ENCODE measurements at places on chromosomes 2 and 18.

GRCh38 chr18:27175914-27176313 is 9.2 kb downstream of the CHST9 start:
- DNase-seq = no peak

GRCh38 chr2:171160119-171160955 is at the start of gene TLK1:
Gene TLK1, minus strand, starts transcription at chr2:171160893. Its CDS starts 465 bp downstream, at chr2:171160428.
- DNase-seq = peak; percentile 53

GRCh38 chr2:60095202-60095815 is 458.1 kb downstream of the BCL11A start:
- DNase-seq = no peak

DNA sequence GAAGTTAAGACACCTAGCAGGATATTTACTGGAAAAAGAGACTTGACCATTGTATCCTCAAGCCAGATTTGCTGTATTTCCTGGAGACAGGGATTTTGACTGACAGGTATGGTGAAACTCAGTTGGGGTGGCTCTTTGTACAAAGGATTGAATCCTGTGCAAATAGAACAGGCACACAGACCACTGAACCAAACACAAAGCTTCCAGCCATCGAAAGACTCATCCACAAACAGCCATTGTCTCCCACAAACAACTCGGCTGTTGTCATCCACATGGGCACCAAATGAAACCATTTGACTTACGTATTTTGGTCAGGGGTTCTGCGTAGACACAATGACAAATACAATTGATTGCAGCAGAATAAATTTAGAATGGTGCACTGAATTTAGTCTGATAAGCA is 15.9 kb downstream of the RNF152 start:
- DNase-seq = no peak

- DNase-seq = no peak
These were observed 79.6 kb upstream of the GCFC2 start for GRCh38 chr2:75790121-75790813.

- no peak for DNase-seq
These were observed 387.2 kb upstream of the DCC start for GRCh38 chr18:51952844-51953243.

- no peak for DNase-seq
These were observed 120.5 kb downstream of the ATL2 start for GRCh38 chr2:38256610-38257009.

GRCh38 chr2:241033994-241034393 is 35.6 kb downstream of the SNED1 start:
- DNase-seq = no peak

DNA sequence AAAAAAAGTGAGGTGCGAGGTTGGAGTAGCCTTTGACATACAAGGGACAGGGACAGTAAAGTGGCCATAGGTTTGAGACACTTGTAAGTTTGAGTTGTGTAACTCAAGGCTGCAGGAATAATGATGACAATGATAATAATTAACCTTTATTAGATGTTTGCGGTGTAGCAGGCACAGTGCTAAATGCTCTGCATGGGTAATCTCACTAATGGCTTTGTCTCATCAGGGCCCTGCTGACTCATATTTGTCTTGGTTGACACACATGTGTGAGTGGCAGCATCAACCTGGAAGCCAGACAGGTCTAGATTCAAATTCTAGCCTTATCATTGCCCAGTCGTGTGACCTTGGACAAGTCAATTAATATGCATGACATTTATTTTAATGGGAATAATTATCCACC is 126.2 kb downstream of the FSHR start:
- no peak for DNase-seq

DNA sequence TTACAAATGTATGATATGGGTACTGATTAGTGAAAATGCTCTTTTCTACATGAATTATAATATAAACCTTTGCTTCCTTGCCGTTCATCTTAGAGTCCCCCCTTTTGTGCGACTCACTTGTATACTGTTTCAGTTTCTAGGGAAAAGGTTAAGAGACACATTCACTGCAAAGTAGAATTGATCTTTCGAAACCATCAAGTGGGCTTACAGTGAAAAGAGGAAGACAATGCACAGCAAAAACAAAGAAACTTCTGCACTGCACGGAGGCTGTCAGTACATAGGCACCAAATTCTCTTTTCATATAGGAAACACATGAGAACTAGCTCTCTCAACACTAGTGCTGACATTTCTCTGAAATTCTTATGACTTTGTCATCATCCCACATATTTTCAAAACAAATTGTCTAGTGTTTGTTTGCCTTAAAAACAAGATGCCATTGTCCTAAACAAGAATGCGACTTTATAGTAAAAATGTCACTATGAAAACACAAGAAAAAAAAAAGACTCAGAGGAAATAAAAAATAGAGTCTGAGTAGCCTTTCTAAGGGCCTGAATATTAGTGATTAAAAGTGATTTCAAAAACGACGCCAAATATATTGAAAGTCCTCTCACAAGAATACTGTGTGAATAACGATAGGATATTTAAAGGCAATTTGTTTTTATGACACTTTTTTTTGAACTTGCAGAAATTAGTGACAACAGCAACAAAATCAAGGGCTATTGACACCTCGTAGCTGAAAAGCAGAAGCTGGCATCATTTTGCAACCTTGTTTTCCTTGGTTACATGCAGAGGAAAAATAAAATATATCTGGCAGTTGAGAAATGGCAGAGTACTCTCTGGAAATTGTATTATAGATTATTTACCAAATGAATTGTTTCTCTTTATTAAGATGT is 827.0 kb downstream of the BCL11A start:
- no peak for DNase-seq

DNA sequence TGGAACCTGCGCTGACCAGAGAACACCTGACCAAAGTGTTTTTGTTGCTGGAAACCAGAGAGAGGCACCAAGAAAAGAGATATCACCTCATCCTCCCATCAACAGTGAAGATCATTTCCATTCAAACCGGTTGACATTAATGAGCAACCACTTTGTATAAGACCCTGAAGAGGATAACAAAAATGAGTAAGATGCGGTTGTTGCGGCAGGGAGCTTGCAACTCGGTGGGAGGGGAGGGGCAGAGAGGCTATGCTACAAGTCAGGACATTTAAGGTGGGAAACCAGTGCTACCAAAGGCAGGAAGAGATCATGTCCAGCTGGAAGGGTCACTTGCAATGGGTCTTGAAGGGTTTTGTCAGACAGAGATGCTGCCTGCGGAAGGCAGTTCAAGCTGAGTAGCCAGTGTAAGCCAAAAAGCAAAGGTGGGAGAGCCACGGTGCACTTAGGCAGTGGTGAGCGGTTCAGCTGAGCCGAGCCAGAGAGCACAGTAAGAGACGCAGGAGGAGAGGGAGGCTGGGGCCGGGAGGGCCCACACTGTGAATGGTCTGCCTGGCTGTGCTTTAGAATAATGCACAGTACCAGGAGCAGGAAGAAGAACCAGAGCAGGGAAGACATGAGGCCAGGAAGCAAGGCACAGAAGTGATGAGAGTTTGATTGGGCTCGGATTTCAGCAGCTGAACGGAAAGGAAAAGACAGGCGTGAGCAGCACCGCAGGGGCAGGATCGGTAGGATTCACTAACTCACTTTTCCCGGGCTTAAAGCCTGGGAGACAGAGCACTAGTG is 24.4 kb upstream of the DTNB start:
- no peak for DNase-seq

- DNase-seq = no peak
These were observed 286.4 kb downstream of the GALNT13 start for GRCh38 chr2:154158101-154158500.

DNA sequence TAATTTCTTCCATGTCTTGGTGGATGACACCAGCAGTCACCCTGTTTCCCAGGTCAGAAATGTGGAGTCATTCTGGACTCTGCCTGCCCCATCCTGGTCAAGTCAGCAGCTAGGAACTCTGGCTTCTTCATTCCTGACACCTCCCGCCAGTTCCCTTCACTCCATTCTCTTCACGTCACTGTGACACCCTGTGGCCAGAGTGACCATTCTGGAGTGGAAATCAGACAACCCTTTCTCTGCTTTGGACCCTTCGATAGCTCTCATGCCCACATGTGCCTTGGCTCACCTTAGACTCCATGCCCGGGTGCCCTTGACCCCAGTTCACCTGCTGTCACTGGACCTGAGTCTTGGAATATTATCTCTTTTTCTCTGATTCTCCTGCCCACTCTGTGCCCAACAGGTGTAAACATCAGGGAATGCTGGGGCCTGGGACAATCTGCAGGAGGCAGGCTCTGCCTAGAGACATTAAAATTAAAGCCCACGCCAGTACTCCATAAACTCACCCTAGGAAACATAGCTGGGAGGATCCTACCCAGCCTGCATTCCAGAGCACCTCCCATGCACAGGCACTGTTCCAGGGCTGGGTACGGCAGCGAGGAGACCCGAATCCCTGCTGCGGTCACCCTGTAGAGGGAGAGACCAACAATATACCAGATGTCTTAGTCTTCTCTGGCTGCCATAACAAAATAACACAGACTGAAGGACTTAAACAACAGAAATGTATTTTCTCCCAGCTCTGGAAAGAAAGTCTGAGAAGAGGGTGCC is 41.1 kb upstream of the FAHD2A start:
- no peak for DNase-seq

- DNase-seq = no peak
These were observed 299.6 kb downstream of the NDUFA10 start for GRCh38 chr2:239725551-239725890.

GRCh38 chr2:24870440-24870839 is 49.6 kb downstream of the ADCY3 start:
- no peak for DNase-seq

GRCh38 chr2:160300203-160300602 is 100.1 kb upstream of the ITGB6 start:
- DNase-seq = no peak

- no peak for DNase-seq
These were observed 20.8 kb upstream of the OTOS start for GRCh38 chr2:240161087-240161750.

DNA sequence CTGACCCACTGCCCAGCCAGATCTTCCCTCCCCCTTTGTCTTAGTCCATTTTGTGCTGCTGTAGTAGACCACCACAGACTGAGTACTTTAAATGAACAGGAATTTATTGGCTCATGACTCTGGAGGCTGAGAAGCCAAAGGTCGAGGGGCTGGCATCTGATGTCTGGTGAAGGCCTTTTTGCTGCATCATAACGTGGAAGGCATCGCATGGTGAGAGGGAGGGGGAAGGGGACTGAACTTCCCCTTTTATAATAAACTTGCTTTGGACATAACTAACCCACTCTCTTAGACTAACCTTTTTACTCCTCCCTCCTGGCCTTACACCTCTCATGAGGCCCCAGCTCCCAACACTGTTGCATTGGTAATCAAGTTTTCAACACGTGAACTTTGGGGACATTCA is 83.8 kb downstream of the MAP4K4 start:
- no peak for DNase-seq

DNA sequence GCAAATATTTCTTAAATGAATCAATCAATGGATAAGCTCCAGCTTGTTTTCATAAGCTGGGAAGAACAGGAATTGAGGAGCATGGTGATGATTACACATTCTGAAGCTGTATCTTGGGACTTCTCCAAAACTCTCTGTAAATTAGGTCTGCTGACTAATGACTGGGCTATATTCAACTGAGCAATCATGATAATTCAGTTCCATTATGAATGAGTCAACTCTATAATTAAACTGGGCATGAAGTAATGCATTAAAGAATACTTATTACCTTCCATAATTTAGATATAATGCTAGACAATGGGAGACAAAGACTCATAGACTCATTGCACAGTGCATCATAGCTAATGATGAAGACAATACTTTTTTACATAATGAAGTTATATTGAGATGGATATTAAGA is 207.4 kb downstream of the CBLN2 start:
- DNase-seq = no peak

DNA sequence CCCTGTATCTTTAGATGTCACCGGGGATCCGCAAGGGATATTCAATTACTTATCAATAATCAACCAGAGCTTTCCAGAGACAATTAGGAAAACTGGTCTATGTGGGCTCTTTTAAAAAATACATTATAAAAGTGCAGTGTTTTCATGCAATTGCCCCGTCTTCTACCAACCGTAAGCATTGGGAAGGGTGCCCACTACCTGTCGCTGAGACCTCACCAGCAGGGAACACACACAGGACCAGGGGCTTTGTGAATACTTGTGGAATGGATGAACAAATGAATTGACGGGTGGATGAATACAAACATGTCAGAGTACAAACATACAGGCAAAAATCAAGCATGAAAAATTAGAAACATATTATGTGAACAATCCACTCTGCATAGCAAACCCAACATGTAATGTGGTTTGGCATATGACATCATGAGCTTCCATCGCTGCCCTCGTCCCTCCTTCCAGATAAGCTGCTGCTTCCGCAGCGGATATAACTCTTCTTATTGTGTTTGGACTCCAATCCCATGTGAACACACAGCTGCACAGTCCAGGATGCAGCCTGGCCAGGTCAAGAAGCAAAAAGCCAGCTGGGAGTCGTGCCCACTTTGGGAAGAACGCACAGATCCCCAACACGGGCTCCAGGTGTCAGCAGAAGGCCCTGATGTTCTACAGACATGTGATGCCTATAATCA is 5.3 kb downstream of the FHL2 start:
- no peak for DNase-seq

- peak; percentile 88 for DNase-seq
These were observed 126.7 kb upstream of the ARL4C start for GRCh38 chr2:234623521-234623991.

GRCh38 chr2:21254170-21254965 is 130.6 kb downstream of the TDRD15 start:
- DNase-seq = no peak

DNA sequence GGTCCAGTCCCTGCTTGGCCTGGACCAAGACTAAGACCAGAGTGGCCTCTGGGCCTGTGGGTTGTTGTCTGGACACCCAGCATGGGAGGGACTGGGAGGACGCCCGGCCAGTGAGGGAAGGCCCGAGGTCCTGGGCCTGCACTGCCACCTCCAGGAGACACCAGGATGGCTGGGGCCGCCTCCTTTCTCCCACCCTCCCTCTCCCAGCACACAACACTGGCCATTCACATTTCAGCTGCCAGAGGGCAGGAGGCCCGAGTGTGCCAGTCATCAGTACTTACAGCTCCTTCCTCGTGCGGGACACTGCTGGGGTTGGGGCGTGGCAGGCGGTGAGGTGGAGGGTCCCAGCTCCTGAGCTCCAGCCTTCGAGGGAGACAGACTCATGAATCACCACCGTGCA is 133.5 kb downstream of the ASB1 start:
- DNase-seq = no peak

GRCh38 chr2:226660526-226660925 is 139.1 kb downstream of the IRS1 start:
- no peak for DNase-seq

DNA sequence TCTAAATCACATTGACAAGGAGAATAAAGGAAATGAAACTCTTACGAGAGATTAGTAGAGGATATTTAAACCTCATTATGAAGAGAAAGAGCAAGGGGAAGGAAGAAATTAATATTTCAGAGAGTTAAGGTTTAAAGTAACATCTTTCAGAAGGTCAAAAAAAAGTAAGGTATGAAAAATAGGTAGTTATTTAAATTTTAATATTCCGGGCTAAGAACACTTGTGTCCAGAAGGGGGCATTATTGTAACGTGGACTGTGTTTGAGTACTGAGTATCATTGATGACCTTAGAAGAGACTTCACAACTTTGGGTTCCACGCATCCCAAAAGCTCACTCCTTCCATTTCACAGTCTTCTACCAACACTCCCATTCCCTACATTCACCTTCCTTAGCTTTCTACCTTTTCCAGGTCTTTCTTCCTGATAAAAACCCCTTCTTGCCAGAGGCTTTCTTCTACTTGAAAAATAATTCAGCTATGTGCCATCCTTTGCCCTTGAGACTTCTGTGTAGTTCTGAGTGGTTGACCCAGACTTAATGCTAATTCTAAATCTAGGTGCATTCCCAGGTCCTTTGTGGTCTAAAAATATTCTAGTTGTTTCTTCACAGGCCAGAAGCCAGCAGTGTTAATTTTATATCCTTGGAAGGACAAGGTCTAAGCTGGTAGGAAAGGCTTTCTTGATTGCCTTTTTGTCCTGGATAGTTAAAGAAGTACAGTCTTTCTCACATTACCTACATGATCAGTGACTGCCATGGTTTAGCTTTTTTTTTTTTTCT is 16.5 kb downstream of the DYNC1I2 start:
- DNase-seq = no peak

All from kidney capillary endothelial cell (primary cell).